ENCODE measurements at places on chromosomes 5 and 9. TPM values are rescaled to one million over a fixed set of nuclear protein-coding genes. Genes with fewer than 3 reads are reported as not detected.

DNA sequence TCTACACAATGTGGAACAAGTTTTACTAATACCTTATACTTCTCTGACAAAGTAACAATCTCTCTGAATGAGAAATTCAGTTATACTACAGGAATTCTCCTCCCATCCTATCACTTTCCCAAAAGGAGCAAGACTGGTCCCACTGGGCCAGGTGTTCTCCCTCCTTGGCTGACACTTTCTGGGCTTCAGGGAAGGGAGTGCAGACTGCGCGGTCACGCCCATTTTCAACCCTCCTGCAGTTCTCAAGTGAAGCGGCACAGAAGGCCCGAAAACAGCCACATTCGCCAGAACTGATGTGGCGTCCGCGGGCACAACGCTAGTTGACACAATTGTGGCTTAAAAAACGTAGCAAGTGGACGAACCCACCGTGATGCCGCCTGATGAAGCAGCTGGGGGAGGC lies 603 bp downstream of the SAXO1 start:
- DNase-seq, result no peak

GRCh38 chr9:114367772-114368569 lies 19.8 kb downstream of the AKNA start:
- no peak for DNase-seq

DNA sequence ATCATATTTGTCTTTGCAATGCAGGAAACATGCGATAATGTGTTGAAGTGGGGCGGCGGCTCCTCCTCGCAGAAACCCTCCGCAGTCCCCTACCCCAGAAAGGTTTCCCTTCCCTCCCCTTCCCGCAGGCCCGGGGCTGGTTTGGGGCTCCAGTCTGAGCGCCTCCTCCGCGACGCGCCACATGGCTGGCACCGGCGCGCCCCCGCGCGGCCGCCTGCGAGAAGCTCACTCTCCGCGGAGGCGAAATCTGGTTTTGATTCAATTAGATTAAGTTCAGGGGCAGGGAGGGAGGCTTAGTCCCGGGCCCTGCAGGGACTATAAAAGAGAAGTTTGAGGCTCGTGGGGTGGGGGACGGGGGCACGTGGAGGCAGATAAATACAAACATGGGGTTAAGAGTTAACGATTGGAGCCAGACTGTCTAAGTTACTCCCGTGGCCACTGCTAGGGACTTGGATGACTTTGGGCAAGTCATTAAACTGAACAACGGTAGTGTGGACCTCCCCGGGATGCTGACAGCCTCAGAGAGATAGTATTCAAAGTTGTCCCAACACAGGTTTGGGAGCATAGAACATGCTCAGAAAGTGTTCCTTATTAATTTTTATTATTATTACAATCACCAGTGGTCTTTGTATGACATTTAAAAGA lies 69.4 kb downstream of the MSX2 start:
- peak; percentile 83 for DNase-seq

DNA sequence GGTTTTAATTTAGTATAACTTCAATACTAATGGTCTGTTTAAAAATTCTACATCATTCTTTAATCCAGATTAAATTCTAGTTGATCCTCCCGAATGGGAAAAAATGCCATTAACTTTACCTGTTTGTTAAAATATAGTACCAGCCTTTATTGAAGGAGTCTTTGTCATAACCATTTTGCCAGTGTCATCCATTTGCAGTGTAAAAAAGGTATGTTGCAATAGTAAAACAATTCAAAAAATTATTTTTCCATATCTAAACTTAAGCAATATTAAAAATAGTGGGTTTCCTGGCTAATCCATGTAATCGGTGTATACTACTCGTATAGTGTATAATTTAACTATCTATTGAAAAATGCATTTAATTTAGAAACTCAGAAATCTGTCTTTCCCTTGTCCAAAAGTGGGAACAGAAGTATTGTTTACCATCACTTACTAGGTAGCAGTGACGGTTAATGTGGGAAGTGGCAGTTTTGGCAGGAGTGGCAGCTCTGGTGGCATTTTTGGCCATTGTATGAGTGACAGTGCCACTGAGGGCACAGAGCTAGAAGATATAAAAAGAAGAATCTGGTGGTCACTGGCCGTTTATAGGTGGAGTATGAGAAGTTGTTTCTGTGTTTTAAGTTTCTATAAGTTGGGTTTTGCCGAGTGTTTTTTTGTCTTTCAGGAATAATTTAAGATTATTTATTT lies 1.9 kb downstream of the AP3S1 start:
- DNase-seq, result no peak

- DNase-seq, result no peak
These were observed 400.0 kb downstream of the ARRDC3 start for GRCh38 chr5:90983148-90983547.

- no peak for DNase-seq
These were observed 3.1 kb upstream of the ZNF79 start for GRCh38 chr9:127421057-127421456.

- DNase-seq, result no peak
These were observed 555.3 kb upstream of the DAB2 start for GRCh38 chr5:39980056-39980455.

DNA sequence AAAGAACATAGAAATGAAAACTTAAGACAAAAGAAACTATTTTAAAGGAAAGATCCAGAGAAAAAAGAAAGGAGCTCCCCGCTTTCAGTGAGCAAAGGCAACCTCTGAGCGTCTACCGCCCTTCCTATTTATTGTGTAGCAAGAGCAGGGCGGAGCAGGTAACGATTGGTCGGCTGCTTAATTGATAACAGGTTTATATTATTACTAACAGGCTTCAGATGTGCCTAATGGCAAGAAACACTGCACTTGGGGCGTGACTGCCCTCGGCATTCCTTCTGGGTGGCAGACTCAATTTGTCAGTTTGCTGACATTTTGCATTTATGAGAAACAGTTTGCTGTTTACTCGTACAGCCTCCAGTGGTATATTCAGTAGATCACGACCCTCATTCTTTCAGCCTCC lies 482.7 kb upstream of the C9orf72 start:
- DNase-seq, result no peak

DNA sequence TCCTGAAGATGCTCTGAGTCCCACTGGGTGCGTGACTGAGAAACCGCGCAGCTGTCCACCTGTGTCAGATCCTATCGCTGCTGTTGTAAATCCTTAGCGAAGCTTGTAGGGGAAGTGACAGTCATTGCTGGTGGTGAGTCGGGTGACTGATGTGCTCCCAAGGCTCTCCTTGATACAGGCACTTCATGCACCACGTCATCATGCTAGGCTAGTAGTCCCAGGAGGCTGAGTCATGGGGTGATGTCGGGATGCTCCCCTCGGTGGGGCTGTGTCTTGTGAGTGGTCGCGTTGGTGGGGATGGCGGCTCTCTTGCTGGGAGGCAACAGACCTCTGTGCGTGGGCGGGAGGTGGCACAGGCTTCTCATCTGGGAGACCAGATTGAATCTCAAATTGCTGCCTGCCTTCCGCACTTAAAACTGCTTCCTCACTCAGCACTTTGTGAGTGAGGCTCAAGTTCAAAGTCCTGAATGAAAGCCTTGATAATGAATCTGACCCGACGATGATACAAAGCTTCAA lies 84.7 kb downstream of the CSNK1A1 start:
- DNase-seq, result no peak

DNA sequence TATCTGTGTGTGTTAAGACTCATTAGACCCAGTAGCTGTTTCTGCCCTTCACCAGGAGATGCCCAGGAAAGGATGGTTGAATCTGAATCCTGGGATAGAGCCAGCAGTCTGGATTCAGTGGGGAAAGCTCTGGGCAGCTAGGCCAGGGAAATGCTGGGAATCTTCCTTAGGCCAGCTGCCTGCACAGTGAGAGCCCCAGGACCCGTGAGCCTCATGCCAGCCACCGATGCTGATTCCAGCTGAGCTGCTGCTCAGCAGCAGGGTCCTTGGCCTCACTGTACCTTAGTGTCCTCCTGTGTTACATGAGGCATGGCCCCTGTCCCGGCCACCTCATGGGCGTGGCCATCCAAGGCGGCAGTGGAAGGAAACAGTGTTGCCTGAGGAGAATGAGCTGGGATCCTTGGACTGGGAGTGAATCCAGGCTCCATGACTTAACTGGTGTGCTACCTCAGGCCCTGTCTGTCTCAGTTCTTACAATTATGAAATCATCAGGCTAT lies 87.1 kb downstream of the AMBP start:
- no peak for DNase-seq

- no peak for DNase-seq
These were observed 388.4 kb upstream of the PTGER4 start for GRCh38 chr5:40291338-40291737.

- DNase-seq, result no peak
These were observed 366.4 kb upstream of the FTMT start for GRCh38 chr5:121485281-121485680.

- DNase-seq, result no peak
These were observed 164.8 kb upstream of the RASA1 start for GRCh38 chr5:87102841-87103240.

DNA sequence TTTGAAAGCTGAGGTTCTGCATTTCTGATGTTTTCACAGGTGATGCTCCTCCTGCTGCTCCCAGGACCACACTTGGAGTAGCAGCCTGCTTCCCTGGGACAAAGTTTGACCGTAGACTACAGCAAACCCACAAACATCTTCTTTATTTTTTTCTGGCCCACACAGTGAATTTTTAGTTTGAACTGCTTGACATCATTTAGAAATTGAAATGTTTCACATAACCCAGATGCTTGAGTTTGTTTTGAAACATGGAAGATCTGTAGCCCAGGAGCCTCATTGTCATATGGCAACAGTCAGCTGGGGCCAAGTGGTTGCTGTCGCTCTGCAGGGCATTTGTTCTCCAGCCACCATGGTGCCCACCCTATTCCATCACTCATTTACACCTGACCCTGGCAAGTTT lies 8.4 kb downstream of the SH3TC2 start:
- DNase-seq, result no peak

- DNase-seq, result no peak
These were observed 81.0 kb downstream of the NDUFAF2 start for GRCh38 chr5:61026004-61026403.

GRCh38 chr5:152813526-152813925 lies 408.4 kb upstream of the NMUR2 start:
- DNase-seq, result no peak

- DNase-seq, result no peak
These were observed 758.7 kb downstream of the CDH18 start for GRCh38 chr5:19229179-19229835.

GRCh38 chr5:84091127-84091799 lies 293.4 kb downstream of the EDIL3 start:
- DNase-seq, result no peak

GRCh38 chr5:125181955-125182354 lies 435.5 kb upstream of the ZNF608 start:
- DNase-seq, result no peak

NDST1 gene
- 65.5 TPM for total RNA-seq

ADAMTSL2 gene
- 0.61 TPM for total RNA-seq

FAM13B gene
- 23.1 TPM for total RNA-seq

PRDM9 gene
- not detected for total RNA-seq

All from H9 (cell line).